Epithelial cell of prostate (primary cell): ENCODE measurements at places on chromosomes 4 and X.

GRCh38 chrX:43350935-43351334 lies 305.2 kb upstream of the MAOA start:
- no peak for DNase-seq

- no peak for DNase-seq
Measured at GRCh38 chr4:81471298-81471587, 464 bp downstream of the RASGEF1B start.

DNA sequence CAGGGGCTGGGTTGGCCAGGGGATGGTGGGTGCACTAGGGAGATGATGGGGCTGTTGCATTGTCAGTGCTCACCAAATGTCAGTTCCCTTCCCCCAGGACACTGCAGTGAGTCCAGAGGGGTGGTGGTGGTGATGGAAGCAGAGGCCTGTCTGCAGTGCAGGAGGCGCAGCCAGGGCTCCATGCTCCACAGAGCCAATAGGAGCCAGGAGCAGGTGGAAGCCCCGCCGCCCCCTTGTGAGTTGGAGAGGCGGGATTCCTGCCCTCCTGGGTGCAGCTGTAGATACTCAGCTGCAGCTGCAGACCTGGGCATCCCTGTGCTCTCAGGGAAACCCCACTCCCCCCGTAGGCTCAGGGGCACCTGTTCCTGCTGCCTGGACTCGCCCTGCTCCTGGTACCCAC lies 284.7 kb downstream of the EVC2 start:
- no peak for DNase-seq

GRCh38 chrX:21657318-21658151 lies 595 bp downstream of the KLHL34 start:
- no peak for DNase-seq

- no peak for DNase-seq
Measured at GRCh38 chr4:90128961-90129495, 1.8 kb downstream of the CCSER1 start.

GRCh38 chr4:76562836-76563453 lies 127.9 kb downstream of the SHROOM3 start:
- DNase-seq, result no peak

DNA sequence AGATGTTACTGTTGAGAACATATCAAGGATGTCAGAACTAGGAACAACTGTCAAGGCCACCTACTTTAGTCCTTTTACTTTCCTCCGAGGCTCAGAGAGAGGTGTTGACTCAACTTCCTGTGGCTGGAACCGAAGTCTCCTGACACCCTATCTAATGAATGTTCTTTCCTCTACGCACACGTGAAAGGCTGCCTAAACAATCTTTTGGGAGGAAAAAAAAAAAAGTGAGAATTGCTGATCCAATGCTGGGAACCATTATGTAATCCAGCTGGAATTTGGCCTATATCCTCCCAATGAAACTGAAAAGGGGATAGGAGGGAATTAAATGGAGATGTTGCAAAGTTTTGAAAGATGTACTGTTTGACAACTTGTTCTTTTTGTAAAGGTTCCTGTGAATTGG lies 8.3 kb upstream of the MAP7D3 start:
- DNase-seq, result no peak

DNA sequence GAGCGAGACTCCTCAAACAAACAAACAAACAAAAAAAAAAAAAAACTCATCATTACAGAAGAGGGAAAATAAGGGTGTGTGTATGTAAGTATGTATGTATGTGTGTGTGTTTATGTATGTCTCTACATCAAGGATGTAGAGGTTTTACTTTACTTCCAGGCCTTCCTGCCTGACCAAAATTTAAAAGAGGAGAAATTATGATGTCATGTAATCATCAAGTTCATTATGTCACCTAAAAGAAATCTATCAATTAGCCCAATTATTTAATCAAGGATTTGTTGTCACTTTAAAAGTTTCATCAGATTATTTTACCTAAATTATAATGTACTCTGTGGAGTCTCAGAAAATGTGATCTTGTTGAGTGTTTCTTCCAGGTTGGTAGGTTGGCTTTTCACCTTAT lies 21.6 kb downstream of the GUCY1A1 start:
- no peak for DNase-seq

DNA sequence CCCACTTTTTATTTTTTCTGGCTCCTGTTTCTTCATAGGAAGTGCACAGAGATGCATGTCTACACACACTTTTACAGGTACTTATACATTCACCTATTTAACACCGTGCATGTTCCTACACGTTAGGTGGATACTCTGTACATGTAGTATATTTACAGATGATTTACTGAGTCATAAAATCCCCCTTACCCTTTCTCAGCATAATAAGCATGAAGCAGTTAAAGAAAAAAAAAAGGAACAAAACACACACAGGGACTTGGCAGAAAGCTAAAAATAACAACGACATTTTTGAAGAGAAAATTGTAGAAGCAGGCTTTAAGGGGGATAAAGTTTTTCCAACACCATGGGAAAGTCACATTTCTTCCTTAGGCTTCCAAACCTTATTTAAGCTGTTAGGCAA lies 96.4 kb upstream of the IQCM start:
- DNase-seq, result peak; percentile 18

DNA sequence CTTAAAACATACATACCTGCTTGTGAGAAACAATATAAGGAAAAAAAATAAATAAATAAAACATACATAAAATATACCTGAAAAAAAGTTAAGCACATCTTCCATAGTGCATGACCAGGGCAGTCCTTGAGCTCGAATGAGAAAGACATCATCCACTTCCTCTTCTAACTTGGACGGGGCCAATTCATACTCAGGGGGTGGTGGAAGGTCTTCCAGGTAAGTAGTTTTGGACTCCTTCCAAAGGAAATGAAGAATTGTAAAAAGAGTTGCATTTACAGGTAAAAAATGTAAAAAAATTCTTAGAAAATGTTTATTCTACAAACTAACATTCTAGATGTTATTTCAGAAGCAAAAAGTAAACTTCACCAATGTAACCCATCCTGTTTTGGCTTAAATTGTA lies 3.6 kb downstream of the GRSF1 start:
- no peak for DNase-seq
